Caki2 (cell line): ENCODE measurements at places on chromosomes 3 and 15. TPM values are rescaled to one million over a fixed set of nuclear protein-coding genes. Genes with fewer than 3 reads are reported as not detected.

The MNS1 gene
- total RNA-seq, result 1.1 and 4.2 TPM in 2 replicates

The SRGAP3 gene
- total RNA-seq, result 1.8 and 7.6 TPM in 2 replicates

The GREM1 gene
- total RNA-seq, result not detected in 2 replicates

The MUC20 gene
- 0.17 and 29.7 TPM in 2 replicates for total RNA-seq

The PLS1 gene
- 25.0 and 36.6 TPM in 2 replicates for total RNA-seq

The C2CD4A gene
- total RNA-seq, result 5.5 and 5.7 TPM in 2 replicates

The SLC28A1 gene
- total RNA-seq, result not detected in 2 replicates
